ENCODE measurements at places on chromosomes 5 and 9. TPM values are rescaled to one million over a fixed set of nuclear protein-coding genes. Genes with fewer than 3 reads are reported as not detected.

PDCD1LG2 gene
- polyA plus RNA-seq: 0.12 TPM

SLC36A2 gene
- polyA plus RNA-seq: 8.9 TPM

CDH9 gene
- polyA plus RNA-seq: 9.0 TPM

PCDHB15 gene
- 13.2 TPM for polyA plus RNA-seq

ANGPTL2 gene
- 9.6 TPM for polyA plus RNA-seq

FOXE1 gene
- 0.06 TPM for polyA plus RNA-seq

NRARP gene
- polyA plus RNA-seq: 9.0 TPM

HRCT1 gene
- 0.47 TPM for polyA plus RNA-seq

TBC1D2 gene
- 3.5 TPM for polyA plus RNA-seq

CCDC180 gene
- 16.5 TPM for polyA plus RNA-seq

FYB1 gene
- 3.9 TPM for polyA plus RNA-seq

GLRX gene
- 63.7 TPM for polyA plus RNA-seq

GLIPR2 gene
- 43.9 TPM for polyA plus RNA-seq

LRRTM2 gene
- 2.1 TPM for polyA plus RNA-seq

SLC25A2 gene
- 0.14 TPM for polyA plus RNA-seq

MED7 gene
- polyA plus RNA-seq: 21.2 TPM

ZNF618 gene
- polyA plus RNA-seq: 46.5 TPM

ZNF354C gene
- 17.4 TPM for polyA plus RNA-seq

ADAMTS12 gene
- 14.9 TPM for polyA plus RNA-seq

ERAP2 gene
- 17.7 TPM for polyA plus RNA-seq

ENHO gene
- 1.4 TPM for polyA plus RNA-seq

C1QTNF2 gene
- 2.3 TPM for polyA plus RNA-seq

CTXN3 gene
- polyA plus RNA-seq: not detected

NDST1 gene
- polyA plus RNA-seq: 65.6 TPM

PCDHGC5 gene
- 0.34 TPM for polyA plus RNA-seq

CYLC2 gene
- not detected for polyA plus RNA-seq

C9orf152 gene
- 0.69 TPM for polyA plus RNA-seq

RLN1 gene
- 0.72 TPM for polyA plus RNA-seq

SLC6A3 gene
- polyA plus RNA-seq: 0.31 TPM

ARHGEF37 gene
- polyA plus RNA-seq: 7.7 TPM

HMMR gene
- 18.3 TPM for polyA plus RNA-seq

ERBIN gene
- 94.7 TPM for polyA plus RNA-seq
